Memory B cell (primary cell): ENCODE measurements at places on chromosomes 5 and 9.

GRCh38 chr9:90169490-90169889 lies 473.1 kb downstream of the DIRAS2 start:
- DNase-seq: no peak

GRCh38 chr9:2043243-2043642 lies 28.1 kb downstream of the SMARCA2 start:
- DNase-seq: no peak

- DNase-seq: no peak
These were observed 155.7 kb downstream of the RMI1 start for GRCh38 chr9:84136119-84136868.

- no peak for DNase-seq
These were observed 1.9 kb upstream of the CLTB start for GRCh38 chr5:176418251-176418650.
